WTC11 (cell line): ENCODE measurements at places on chromosomes 4 and X.

- no peak for DNase-seq
These were observed 2414.2 kb downstream of the PCDH7 start for GRCh38 chr4:33134366-33134765.

DNA sequence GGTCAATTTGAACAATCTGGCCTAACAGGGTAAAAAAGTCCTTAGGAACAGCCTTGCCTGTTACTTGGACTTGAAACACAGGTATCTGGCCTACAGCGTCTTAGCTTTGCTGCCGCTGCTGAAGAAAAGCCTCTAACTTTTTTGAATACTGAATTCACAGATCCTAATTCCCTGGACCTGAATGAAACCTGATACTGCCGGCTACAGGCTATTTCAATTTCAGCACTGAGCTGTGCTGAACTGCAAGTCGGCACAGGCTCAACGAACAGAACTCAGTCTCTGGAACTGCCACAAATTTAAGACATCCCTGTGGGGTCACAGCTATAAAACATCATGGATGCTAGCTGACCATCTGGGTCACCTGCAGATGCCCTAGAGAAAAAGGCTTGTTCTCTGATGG, 7.2 kb downstream of the NR0B1 start:
- no peak for DNase-seq

DNA sequence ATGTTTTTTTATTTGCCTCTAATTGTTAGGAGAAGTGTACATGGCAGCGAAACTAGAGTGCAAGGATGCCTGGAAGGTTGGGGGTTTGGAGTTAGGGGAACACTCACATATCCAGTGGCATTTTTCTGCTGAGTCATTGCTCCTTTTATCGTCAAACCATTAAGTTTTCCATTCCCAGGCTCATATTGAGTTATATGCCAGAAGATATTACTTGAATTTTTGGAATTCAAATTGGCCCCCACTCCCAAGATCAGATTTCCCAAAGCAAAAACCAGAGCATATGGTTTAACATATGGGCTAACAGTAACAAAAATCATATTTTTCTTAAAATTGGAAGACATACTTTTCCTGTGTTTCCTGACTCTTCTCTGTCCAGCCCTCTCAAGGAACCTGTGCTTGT, 152.7 kb downstream of the FSTL5 start:
- DNase-seq: no peak

GRCh38 chr4:20844311-20844710, 144.1 kb downstream of the PACRGL start:
- DNase-seq: no peak

DNA sequence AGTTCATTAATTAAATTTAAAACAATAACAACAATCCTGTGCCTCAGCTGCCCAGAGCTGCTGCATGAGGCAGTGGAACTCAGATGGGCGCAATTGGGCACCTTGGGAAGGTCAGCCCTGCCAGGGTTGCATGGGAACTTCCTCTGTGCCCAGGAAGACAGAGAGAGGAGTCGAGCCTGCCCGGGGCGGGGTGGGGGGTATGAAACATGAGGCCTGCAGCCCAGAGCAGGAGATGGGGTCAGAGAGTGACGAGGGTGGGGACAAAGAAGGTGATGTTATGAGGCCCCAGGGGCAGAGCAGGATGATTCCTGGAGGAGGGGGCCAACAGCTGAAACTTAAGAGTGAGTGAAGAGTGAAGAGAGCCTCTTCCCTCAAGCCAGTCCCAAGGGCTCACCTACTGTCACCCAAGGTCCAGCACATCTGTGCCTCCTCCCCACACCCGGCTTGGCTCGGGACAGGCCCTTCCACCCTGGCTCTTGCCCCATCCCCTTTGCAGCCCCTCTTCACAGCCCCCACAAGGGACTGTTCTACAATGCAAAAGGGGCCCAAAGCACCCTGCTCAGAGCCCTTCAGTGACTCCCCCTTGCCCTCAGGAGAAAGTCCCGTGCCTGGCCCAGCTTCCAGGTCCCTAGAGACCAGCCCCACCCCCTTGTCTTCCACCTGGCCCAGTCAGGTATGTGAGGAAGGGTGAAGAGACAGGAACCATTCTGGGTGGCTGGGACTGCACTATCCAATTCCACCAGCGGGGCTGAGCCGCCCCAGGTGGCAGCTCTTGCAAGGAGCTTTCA, 31.4 kb downstream of the HMX1 start:
- no peak for DNase-seq

DNA sequence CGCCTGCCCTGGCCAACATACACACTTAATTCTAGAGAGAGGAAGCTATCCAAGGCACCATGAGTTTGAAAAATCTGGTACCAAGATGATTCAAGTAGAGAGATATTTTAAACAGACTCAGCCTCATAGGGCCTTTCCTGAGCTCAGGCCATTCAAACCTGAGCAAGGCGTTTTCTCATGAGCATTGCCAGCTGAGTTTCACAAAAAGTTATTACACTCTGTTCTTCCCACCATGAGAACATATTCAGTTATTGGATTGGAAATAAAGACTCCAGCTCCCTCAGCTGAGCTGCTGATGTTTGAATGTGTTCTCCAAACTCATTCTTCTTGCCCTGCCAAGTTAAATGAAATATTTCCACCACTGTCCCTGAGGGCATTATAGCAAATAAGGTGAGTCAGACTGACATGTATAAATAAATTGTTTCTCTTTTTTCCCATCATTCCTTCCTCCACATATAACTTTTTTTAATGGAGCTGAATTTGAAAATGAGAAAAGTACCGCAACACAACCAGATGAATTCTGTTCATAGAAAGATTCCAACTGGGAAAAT, 429.6 kb downstream of the RAB28 start:
- no peak for DNase-seq

GRCh38 chr4:113785781-113786180, 24.2 kb upstream of the CAMK2D start:
- DNase-seq: no peak

- DNase-seq: no peak
These were observed 84.0 kb upstream of the TRIM2 start for GRCh38 chr4:153120235-153120634.

- peak; percentile 23 for DNase-seq
These were observed 21.3 kb upstream of the SOX3 start for GRCh38 chrX:140526171-140526570.

DNA sequence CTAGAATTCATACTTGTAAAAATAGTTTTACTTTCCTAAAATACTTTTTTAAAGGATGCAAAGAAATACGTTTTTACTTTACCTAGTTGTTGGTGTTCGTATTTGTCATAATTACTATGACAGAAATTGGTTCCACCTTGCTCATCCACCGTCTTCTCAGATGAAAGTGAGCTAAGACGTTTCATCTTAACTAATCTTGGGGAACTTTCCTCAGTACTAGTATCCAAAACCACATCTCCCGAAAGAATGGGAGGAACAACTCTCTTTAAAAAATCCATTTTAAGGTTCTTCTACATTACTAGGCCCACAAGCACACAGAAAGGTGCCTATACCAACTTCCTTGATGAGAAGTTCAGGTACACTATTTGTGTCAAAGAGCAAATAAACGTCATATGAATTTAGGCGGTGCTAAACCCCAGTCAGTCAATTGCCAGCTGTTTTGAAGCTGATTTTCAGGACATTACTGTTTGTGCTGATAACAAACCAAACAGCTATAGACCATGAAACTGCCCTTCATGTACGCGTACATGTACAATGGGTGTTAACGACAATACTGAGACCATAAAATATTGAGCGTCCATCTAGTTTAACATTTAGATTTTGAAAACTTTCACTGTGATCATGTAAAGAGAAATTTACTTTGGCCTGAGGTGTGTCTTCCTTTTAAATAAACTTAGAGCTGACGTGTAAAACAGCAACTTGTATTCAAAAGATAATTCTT, 99.1 kb downstream of the FRYL start:
- no peak for DNase-seq

GRCh38 chr4:95319169-95319568, 229.6 kb downstream of the UNC5C start:
- no peak for DNase-seq

DNA sequence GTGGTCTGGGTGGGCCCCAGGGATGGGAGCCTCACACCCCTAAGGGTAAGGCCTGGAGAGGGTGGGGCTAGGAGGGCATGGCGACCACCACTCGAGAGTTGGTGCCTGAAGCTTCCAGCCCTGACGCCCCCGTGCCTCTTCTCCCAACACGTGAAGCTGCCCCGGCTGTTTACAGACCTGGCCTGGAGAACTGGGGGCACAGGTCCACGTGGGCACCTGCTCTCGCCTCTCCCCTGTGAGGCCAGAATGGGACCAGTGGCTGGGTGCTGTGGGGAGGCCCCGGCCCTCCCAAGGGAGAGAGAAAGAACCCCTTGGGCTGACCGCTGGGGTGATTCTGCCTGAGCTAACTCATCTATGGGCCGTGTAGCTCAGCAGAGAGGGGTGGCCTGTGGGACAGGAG, 15.5 kb downstream of the NAT8L start:
- DNase-seq: no peak

GRCh38 chr4:152480901-152481300, 55.0 kb downstream of the FBXW7 start:
- no peak for DNase-seq

- no peak for DNase-seq
These were observed 47.8 kb downstream of the NIPAL1 start for GRCh38 chr4:48064349-48064748.

DNA sequence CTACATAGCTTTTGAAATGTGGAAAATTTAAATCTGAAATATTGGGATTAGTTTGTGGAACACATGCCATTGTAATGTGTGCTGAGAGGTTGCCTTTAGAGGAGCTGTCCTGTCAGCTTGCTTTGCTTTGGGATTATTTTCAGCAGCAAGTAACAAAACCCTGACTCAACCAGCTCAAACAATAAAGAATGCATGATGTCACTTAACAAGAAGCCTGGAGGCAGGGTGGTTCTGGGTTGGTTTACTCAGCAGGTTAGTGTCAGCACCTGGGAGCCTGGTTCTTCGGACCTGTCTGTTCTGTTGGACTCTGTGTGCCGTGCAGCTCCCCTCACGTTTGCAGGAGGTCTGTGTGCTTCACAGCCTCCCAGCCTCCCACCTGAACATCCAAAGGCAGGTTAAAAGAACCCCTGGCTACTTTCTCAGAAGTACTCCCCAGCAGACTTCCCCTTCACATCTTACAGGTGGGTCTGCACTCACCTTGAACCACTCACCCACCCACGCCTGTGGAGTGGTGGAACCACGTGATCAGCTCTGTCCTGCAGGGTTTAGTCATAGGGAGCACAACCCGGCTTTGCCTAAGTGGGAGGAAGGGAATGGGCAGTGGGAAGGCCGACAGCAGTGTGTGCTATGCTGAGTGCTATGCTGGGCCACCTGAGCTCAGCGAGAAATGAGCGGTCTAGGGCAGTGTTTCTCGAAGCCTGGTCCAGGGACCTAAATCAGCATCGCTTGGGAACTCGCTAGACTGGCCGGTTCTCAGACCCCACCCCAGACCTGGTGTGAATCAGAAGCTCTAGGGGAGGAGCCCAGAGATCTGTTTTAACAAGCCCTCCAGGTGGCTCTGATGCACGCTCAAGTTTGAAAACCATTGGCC, 20.4 kb downstream of the TMEM131L start:
- DNase-seq: peak; percentile 35

GRCh38 chr4:174989791-174990190, 71.6 kb downstream of the ADAM29 start:
- DNase-seq: no peak

DNA sequence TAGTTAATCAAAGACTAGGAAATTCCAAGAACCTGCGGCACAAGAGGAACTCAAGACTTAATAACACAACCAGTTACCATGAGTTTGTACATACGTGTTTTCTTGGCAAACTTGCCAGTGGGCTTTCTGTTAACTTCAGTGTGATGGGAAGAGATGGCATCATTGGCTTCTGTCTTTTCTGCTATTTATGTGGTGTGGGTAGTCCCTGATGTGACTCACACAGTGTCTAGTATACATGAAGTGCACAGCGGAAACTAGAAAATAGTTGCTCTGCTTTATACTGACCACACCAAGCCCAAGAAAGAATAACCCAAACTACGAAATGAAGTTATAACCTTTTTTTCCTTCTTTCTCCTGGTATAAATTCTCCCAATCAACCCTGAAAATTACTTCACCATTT, 24.5 kb downstream of the DAPP1 start:
- DNase-seq: no peak

DNA sequence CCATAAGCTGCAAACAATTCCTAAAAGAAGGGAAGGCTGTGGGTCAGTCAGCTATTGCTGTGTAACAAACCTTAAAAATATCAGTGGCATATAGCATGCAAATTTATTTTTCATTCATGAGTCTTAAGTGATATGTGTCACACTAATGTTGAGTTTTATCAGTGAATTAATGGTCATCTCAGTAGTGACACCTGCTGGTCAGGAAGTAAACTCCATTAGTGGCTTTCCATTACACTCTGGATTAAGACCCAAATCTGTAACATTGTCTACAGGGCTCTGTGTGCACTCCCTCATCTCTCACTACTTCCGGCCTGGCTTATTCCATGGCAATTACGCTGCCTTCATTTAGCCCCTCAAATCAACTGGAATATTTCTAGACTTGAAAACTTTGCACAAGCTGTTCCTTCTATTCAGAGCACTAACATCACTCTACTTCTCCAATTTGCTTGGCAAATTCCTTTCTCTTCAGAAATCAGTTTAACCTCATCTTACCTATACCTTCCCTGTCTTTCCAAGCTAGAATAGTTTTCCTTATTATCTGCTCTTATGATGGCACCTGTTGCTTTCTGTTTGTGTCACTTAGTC, 217.3 kb upstream of the TAPT1 start:
- no peak for DNase-seq

GRCh38 chr4:120750152-120750525, 172.4 kb downstream of the PRDM5 start:
- no peak for DNase-seq

GRCh38 chr4:77349796-77350195, 192.8 kb downstream of the CCNG2 start:
- DNase-seq: no peak

GRCh38 chr4:3820806-3821579, 54.8 kb downstream of the ADRA2C start:
- DNase-seq: no peak

- no peak for DNase-seq
These were observed 42.6 kb downstream of the GALNT7 start for GRCh38 chr4:173211222-173211621.

- DNase-seq: no peak
These were observed 319.0 kb downstream of the DKK2 start for GRCh38 chr4:106717091-106717490.

- no peak for DNase-seq
These were observed 1112.4 kb downstream of the STIM2 start for GRCh38 chr4:27973056-27973455.
